ENCODE measurements at places on chromosomes 1 and 21. TPM values are rescaled to one million over a fixed set of nuclear protein-coding genes. Genes with fewer than 3 reads are reported as not detected.

The TIE1 gene
- 87.6 TPM for polyA plus RNA-seq

The SH2D5 gene
- polyA plus RNA-seq: 0.08 TPM

The JAM2 gene
- 41.8 TPM for polyA plus RNA-seq

The YBX1 gene
- 549 TPM for polyA plus RNA-seq

The GIPC2 gene
- 0.68 TPM for polyA plus RNA-seq

The RGS18 gene
- 4.3 TPM for polyA plus RNA-seq

The RNU1-2 gene
- polyA plus RNA-seq: 1.8 TPM

The NFIA gene
- 33.3 TPM for polyA plus RNA-seq

The GPR25 gene
- not detected for polyA plus RNA-seq

DNA sequence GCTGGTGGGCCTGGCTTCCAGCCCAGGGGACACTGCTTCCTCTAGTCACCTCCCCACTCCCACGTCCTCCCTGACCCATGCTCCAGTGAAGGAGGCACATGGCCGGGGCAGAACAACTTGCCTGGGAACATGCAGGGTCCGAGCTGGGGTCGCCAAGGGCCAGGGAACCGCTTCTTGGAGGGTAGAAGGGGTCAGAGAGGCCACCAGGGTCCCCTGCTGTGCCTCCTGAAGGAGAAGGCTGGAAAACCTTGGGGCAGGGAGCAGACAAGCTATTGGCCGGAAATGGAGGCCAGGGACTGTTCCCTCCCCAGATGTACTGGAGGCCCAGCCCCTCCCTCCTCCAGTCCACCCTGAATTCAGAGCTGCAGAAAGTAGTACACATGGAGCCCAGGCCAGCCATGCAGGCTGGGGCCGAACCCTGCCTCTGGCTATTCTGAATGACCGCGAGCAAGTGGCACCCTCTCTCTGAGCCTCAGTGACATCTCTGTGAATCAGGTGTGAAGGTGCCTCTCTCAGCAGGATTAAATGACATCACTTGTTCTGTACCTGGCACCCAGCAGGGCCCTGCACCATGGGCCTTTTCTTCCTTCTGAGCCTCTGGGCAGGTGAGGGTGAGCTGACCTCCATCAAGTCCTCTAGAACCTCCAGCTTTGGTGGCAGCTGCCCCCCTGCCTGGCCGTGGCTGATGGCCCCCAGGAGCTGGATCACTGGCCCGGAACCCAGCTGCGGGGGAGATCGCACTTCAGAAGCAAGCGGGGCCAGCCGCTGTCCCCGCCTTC is 15.7 kb downstream of the SPOCD1 start:
- DNase-seq: peak; percentile 32

DNA sequence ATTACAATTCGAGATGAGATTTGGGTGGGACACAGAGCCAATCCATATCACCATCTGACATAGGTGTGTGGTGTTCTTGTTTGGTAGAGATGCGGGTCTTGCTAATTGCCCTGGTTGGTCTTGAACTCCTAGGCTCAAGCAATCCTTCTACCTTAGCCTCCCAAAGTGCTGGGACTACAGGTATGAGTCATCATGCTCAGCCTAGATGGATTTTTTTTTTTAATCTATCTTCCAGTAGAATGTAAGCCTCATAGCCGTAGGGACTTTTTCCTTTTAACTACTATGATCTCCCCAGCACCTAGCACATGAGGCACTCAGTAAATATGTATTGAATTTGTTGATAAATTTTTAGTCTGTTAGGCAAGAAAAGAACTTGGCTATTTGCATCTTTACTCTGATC is 94.6 kb upstream of the TENT5C start:
- no peak for DNase-seq

DNA sequence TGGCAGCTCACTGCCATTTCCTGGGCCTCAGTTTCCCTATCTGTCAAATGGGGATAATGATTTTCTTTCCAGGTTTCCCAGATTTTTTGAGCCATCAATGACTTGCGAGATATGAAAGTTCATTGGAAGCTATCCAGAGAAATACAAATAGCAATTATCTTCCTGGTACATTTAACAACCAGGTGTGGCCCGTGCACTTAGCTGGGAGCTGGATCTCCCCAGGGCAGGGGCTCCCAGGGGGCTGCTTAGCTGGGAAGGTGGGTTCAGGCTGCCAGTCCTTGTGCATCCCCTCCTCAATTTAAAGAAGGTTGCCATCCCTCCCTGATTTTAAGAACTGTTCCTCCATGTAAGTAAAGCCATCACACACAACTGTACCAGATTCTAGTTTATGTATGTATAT is 3.6 kb upstream of the TMEM54 start:
- DNase-seq: no peak

GRCh38 chr1:52157582-52157981 is 15.7 kb downstream of the ZFYVE9 start:
- DNase-seq: no peak

GRCh38 chr1:20534659-20535417 is 17.5 kb upstream of the FAM43B start:
- no peak for DNase-seq

DNA sequence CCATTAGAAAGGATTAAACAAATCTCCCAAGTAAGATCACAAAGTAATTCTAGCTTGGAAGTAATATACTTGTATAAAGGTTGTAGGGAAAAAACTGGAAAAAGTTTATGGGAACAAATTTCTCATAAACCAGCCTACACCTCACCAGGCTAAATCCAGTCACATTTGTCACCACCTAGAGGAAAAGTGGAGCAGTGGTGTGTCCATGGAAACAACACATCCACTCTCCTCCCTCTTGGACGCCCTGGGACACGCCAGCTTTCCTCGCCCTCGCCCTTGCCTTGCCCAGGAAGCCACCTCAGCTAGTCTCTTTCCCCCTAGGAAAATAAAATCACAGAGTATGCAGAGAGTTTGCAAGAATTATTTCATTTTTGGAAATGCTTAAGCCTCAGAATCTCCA is 2.2 kb downstream of the PALMD start:
- DNase-seq: peak; percentile 50

DNA sequence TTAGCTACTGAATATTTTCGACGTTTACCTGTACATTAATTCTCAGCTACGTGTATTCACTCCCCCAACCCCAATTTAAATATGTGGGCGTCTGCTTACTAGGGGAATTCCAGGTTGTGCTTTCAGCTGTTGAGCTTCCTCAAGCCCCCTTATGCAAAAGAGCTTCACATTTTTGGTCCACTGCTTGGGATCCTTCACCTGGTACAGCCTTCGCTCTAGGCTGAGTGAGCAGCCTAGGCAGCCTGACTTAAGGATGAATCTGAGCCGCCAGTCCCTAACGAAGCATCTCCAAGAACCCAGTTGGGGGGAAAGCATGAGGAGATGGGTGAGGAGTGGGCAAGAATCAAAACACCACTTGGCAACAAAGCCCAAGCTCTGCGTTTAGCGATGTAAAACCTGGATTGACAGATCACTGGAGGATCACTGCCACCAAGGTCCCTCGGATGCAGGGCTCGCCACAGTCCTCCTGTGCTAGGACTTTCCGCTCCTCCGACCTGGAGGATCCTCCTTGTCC is 674 bp downstream of the BCL10 start:
- DNase-seq: no peak

DNA sequence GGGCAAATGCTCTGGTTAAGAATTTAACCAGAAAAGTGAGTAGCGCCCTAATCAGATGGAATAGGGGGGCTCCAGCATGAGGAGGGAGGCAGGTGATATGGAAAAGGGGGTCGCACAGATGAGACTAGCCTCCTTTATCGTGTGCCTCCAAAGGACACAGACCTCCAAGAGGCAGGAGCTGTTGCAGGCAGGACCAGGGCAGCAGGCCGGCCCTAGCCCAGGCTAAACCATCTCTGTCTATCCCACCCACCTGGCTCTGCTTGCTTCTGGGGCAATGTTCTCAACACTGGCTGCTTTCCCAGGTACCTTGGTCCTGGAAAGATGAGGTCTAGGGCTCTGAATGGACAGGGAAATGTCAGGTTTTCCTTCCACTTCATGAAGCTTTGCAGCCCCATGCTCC is 36.3 kb downstream of the C2CD2 start:
- no peak for DNase-seq

DNA sequence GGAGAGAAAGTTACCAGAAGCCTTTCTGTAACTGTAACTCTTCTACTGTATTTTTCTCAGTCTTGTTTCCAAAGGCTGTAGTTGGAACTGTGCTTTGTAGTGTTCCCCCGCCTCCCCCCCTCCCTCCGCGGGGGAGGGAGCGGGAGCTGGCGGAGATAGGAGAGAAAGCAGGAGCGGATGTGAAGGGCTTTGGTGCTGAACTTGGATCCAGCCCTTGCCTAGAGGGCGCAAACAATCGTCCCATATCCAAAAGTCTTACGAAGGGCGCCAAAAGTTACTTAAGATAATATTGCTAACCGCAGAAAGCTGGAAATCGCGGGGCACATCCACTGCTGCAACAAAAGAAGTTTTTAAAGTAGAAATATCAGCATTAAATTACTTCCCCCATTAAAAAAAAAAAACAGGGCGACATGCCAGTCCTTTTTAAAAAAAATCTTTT is 2.4 kb upstream of the NFIA start:
- DNase-seq: peak; percentile 95

- no peak for DNase-seq
These were observed 4.6 kb upstream of the BTG2 start for GRCh38 chr1:203300441-203301330.

GRCh38 chr21:45147473-45148315 is 73.3 kb downstream of the ADARB1 start:
- no peak for DNase-seq

- DNase-seq: no peak
These were observed 8.3 kb downstream of the CITED4 start for GRCh38 chr1:40853885-40854170.

DNA sequence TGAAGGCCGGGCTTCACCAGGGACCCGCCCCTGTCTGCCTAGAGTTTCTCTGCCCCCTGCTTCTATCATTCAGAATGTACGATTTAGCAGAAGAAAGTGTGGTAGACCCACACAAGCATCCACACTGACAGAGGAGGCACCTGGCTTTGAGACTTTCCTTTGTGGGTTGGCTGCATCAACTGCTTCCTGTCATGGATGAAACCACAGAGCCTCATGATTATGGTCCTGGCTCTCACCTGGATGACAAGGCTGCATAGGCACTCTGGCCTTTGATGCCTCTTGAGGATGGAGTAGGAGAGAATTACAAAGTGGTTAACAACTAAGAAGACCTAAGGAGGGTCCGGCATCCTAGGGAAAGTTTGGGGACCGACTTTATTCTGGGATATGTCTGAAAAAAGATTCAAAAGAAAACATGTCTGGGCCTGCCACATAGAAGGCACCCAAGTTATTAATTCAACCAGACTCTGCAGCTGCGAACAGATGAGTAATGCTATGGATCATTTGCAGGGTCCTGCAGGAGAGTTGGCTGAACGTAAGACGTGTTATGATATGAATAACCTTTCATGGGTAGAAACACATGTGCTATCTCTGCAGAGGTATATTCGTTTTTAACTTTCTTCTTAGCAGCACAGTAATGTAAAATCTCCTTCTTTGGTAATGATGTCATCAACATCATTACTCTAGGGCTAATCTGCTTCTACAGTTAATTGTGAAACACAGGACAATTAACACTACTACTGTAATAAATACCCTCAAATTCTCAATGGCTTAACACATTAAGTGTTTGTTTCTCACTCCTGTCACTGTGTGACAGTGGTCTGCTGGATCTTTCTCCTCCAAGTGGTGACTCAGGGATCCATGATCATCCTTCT is 136.2 kb downstream of the SLC35F3 start:
- DNase-seq: no peak

All from left lung (tissue), 14 donors.